Activated T-cell treated with anti-CD3 and anti-CD28 coated beads, Interleukin-2, amount 50 U/mL, for 72 hours (primary cell): ENCODE measurements at places on chromosomes 1 and 21.

- no peak overlapping the region for H3K27ac ChIP-seq
- H3K4me3 ChIP-seq, result no peak overlapping the region
- DNase-seq, result no peak
Measured at GRCh38 chr1:71881611-71882010, 400.7 kb downstream of the NEGR1 start.

DNA sequence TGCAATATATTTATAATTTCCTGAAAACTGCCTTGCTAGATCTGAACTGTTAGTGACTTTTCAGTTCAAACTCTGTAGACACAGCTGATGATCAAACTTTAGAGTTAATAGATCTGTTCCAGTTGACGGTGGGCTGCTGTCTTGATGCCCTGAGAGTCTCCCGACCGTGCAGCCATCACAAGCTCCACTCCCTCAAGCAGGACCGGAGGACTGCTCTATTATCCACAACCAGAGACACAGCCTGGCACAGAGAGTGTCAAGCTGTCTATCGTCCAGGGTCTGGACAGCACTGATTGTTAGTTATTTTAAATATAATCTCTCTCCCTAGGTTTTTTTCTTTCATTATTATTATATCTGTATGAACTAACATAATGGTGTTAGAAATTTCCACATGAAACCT, 8.0 kb downstream of the CHODL start:
- no peak for DNase-seq
- no peaks in the 10 kb centered on the region for H3K27me3 ChIP-seq
- no peak overlapping the region for H3K4me3 ChIP-seq
- H3K4me1 ChIP-seq, result no peaks in the 10 kb centered on the region

DNA sequence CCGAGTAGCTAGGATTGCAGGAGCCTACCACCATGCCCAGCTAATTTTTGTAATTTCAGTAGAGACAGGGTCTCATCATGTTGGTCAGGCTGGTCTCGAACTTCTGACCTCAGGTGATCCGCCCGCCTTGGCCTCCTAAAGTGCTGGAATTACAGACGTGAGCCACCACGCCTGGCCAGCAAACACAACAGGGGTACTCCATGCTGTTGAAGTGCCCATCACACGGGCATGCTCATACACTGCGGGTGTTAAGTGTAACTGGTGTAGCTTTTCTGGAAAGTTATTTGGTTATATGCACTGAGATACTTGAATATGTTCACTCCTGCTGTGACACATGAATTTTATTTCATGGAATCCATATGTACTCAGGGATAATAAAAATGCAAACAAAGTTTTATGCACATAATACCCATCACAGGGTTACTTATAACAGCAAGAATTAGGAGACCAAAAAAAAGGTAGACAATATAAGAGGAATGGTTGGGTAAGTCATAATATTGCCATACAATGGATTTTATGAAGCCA, 9.2 kb downstream of the SRSF4 start:
- no peak for DNase-seq
- no peaks in the 10 kb centered on the region for H3K27me3 ChIP-seq
- H3K27ac ChIP-seq, result no peak overlapping the region
- peaks cover 63% of the 10 kb centered on the region for H3K4me1 ChIP-seq
- H3K4me3 ChIP-seq, result no peak overlapping the region

- no peak for DNase-seq
- no peaks in the 10 kb centered on the region for H3K36me3 ChIP-seq
- no peaks in the 10 kb centered on the region for H3K27me3 ChIP-seq
- H3K4me1 ChIP-seq, result no peaks in the 10 kb centered on the region
Measured at GRCh38 chr1:203046984-203047630, 20.8 kb downstream of the PPFIA4 start.

DNA sequence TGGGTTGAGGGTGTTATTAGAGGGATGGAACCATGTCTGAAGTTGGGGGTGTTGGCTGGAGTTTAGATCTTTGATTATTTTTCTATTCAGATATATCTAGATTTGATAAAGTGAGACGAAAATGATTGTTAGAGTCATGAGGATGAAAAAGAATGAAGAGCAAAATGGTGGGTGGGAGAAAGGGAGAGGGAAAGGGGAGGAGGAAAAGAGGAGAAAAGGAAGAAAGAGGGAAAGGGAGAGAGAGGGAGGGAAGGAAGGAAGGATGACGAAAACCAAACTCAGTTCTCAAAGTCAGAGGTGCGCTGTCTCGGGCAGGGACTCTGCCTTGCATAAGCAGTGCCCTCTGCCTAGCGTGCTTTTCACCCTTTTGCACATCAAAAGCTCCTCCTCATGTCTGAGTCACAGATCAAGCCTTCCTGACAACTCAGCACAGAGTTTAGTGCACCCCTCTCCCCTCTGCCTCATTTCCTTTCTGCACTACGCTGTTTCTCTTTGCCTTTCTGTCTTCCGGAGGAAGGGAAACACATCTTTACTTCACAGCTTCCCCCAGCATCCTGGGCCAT, 225.8 kb upstream of the PROX1 start:
- DNase-seq, result peak; percentile 57
- H3K4me1 ChIP-seq, result peaks cover 14% of the 10 kb centered on the region
- H3K36me3 ChIP-seq, result no peaks in the 10 kb centered on the region

DNA sequence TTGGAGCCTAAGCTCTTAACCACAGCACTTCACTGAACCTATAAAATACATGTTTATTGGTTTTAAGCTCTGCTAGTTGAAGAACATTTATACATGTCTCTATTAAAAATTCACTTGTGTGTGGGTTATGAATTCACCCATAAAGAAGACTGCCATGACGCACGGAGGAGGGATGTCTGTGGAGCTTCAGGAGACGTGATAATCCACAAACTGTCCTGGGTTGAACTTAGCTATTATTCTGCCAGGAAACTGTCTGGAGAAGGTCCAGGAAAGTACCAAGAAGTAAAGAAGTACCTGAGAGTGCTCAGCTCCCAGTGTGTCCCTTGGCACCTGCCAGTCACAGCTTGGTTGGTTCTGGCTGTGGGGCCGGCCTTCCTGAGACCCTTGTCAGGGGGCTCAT, 56.3 kb downstream of the DDR2 start:
- DNase-seq, result no peak
- no peak overlapping the region for H3K4me3 ChIP-seq
- H3K27ac ChIP-seq, result no peak overlapping the region
- H3K36me3 ChIP-seq, result no peaks in the 10 kb centered on the region

DNA sequence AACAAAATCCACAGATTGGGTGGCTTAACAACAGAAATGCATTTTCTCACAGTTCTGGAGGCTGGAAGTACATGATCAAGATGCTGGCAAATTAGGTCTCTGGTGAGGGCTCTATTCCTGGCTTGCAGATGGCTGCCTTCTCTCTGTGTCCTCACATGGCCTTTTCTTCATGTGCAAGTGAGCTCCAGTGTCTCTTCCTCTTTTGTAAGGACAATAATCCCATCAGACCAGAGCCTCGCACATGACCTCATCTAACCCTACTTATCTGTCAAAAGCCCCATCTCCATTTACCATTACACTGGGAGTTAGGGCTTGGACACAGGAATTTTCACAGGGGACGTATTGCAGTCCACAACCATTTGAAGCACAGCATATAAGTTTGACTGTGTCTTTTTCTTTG, 181.6 kb downstream of the NEGR1 start:
- DNase-seq, result no peak
- no peak overlapping the region for H3K4me3 ChIP-seq
- H3K4me1 ChIP-seq, result no peaks in the 10 kb centered on the region
- H3K27ac ChIP-seq, result no peak overlapping the region
- H3K27me3 ChIP-seq, result no peaks in the 10 kb centered on the region
- H3K36me3 ChIP-seq, result no peaks in the 10 kb centered on the region

- H3K27me3 ChIP-seq, result no peaks in the 10 kb centered on the region
- no peaks in the 10 kb centered on the region for H3K36me3 ChIP-seq
- no peak overlapping the region for H3K4me3 ChIP-seq
Measured at GRCh38 chr1:3283849-3284248, 170.6 kb upstream of the ARHGEF16 start.

- no peak for DNase-seq
- H3K27me3 ChIP-seq, result no peaks in the 10 kb centered on the region
Measured at GRCh38 chr1:113857776-113858175, 13.7 kb downstream of the PTPN22 start.

DNA sequence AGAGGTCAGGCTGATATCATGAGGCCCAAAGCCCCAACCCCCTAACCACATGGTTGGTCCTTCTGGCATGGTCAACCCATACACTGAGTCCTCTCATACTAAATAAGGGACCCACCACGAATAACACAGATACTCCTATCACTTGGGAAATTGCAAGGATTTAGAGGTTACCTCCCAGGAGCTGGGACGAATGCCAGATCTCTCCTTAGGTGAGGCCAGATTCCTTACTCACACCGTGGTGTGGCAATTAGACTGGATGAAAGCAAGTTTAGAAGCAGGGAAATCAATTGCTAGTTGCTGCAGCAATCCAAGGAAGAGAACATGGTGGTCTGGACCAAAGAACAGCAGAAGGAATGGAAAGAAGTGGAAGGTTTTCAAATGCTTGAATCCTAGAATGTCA, 60.1 kb downstream of the IER5 start:
- peaks cover 9% of the 10 kb centered on the region for H3K27me3 ChIP-seq
- no peak overlapping the region for H3K4me3 ChIP-seq
- H3K36me3 ChIP-seq, result no peaks in the 10 kb centered on the region
- H3K4me1 ChIP-seq, result peaks cover 47% of the 10 kb centered on the region
- no peak overlapping the region for H3K27ac ChIP-seq
- no peak for DNase-seq

DNA sequence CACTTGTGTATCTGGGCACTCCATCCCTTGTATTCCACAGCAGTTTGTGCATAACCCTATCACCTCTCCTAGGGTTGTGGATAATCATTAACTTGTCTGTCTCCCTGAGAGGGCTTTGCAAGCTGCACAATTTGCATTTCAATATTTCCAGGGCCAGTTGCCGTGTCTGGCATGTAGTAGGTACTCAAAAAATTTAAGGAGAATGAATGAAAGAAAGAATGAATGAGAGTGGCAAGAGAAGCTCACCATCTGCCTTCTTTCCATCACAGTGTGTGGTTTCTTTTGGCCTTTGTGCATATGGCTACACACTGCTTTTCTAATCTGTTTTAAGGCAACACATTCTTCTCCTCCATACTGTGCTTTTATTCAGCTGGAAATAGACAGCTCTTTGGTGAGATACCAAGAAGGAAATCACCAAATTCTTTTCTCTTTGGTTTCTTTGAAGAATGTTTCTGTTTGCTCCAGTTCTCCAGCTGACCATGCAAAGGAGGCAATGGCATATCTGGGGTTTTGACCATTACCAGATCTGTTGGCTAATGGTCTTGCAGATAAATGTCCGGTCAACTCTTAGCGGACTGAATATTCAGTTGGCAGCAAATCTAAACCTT, 49.4 kb downstream of the NGF start:
- no peaks in the 10 kb centered on the region for H3K4me1 ChIP-seq
- H3K4me3 ChIP-seq, result no peak overlapping the region
- H3K27me3 ChIP-seq, result peaks cover 61% of the 10 kb centered on the region
- H3K36me3 ChIP-seq, result no peaks in the 10 kb centered on the region
- H3K27ac ChIP-seq, result no peak overlapping the region

- DNase-seq, result peak; percentile 93
- peaks cover 12% of the 10 kb centered on the region for H3K4me1 ChIP-seq
- H3K4me3 ChIP-seq, result no peak overlapping the region
Measured at GRCh38 chr1:229664133-229664689, 38.2 kb downstream of the URB2 start.

DNA sequence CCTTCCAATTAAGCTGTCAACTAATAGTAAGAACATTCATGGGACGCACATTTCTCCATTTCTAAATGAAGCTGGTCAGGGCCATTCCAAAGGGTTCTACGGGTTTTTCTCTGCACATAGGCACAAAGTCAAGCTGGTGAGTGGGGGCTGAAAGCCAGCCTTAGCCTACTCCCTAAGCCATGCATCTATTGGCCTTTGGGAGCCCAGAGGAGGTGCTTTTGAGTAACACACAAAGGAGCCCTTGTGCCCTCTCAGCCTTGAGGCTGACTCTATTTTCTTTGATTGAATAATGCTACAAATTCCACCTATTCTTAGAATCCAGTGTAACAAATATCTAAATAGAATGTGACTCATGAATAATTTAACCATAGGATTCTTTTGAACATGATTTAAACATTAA, 73.6 kb downstream of the RGS13 start:
- no peak overlapping the region for H3K4me3 ChIP-seq
- H3K4me1 ChIP-seq, result no peaks in the 10 kb centered on the region
- peaks cover 6% of the 10 kb centered on the region for H3K27me3 ChIP-seq
- no peaks in the 10 kb centered on the region for H3K36me3 ChIP-seq

DNA sequence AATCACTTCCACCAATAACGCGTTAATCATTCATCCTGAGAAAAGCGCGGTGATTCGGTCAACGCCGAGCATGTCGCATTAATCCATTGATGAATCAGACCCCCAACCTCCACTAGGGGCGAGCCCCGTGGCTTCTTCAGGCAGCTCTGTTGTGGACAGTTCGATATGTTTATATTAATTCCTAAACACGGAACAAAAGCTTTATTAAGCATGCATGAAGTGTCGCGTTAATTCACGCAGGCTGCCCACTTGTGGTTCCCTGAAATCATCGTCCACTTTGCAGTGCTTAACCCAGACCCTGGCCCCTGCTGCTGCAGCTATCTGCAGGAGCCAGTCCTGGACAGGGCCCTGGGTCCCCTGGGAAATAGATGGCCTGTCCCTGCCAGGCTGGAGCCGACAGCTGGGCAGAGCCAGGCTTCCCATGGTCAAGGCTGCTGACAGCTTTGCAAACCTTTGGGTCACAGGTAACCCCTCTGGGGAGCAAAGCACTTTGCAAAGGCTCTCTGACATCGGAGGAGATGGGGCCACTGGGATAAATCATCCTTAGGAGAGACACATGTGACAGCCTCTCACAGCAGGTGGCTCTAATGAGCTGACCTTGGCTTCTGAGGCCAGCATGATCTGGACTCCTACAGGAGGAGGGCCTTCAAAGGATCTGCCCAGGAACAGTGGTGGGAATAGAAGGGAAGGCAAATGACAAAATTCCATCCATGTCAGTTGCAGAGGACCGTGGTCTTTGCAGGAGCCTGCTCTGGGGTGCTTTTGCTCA, 137.0 kb upstream of the AJAP1 start:
- no peaks in the 10 kb centered on the region for H3K4me1 ChIP-seq
- H3K36me3 ChIP-seq, result no peaks in the 10 kb centered on the region
- H3K4me3 ChIP-seq, result no peak overlapping the region
- H3K27ac ChIP-seq, result no peak overlapping the region
- H3K27me3 ChIP-seq, result peaks cover 3% of the 10 kb centered on the region
- DNase-seq, result no peak

- peaks cover 11% of the 10 kb centered on the region for H3K4me1 ChIP-seq
- no peak for DNase-seq
- H3K27ac ChIP-seq, result no peak overlapping the region
- no peaks in the 10 kb centered on the region for H3K36me3 ChIP-seq
Measured at GRCh38 chr1:44828841-44829440, 14.1 kb downstream of the PTCH2 start.

DNA sequence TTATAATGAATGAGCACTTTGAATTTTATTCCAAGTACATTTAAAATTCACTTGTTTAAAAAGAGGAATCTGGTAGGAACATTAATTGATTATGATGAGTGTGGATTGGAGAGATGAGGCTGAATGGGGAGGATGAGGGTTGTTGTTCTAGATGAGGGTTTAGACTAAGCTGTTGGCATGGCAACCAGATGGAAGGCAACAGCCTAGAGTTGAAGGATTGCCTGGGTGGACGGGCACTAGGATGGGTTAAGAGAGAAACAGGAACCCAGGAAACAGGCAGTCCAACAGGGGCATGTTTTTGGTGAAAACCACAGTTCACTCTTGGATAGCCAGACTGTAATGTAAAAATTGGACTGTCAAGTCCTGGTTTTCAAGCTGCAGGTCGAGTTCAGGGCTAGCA, 125.5 kb downstream of the CHRM3 start:
- H3K27ac ChIP-seq, result no peak overlapping the region
- H3K27me3 ChIP-seq, result no peaks in the 10 kb centered on the region
- no peak for DNase-seq
- H3K4me3 ChIP-seq, result no peak overlapping the region

GRCh38 chr1:153277852-153278251, 18.4 kb downstream of the LORICRIN start:
- no peaks in the 10 kb centered on the region for H3K4me1 ChIP-seq
- H3K4me3 ChIP-seq, result no peak overlapping the region
